ENCODE measurements at places on chromosomes 3 and 15. TPM values are rescaled to one million over a fixed set of nuclear protein-coding genes. Genes with fewer than 3 reads are reported as not detected.

- no peak for DNase-seq
Observed at GRCh38 chr3:186128158-186128557, 19.3 kb upstream of the ETV5 start.

The CHRNA7 gene
- 20.7 TPM for total RNA-seq

The PLSCR5 gene
- not detected for total RNA-seq

DNA sequence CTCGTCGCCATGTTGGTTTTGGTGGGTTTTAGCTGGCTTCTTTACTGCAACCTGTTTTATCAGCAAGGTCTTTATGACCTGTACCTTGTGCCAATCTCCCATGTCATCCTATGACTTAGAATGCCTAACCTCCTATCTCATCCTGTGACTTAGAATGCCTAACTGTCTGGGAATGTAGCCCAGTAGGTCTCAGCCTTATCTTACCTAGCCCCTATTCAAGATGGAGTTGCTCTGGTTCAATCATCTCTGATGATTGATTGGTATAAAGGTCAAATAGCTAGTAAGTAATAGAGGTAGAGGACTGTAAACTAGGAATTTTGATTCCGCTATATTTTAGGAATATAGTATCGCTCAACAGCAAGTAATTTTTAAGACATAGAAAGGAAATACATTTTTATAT lies 1.3 kb upstream of the ACKR2 start:
- DNase-seq: no peak

The GRIP2 gene
- total RNA-seq: 8.0 TPM

DNA sequence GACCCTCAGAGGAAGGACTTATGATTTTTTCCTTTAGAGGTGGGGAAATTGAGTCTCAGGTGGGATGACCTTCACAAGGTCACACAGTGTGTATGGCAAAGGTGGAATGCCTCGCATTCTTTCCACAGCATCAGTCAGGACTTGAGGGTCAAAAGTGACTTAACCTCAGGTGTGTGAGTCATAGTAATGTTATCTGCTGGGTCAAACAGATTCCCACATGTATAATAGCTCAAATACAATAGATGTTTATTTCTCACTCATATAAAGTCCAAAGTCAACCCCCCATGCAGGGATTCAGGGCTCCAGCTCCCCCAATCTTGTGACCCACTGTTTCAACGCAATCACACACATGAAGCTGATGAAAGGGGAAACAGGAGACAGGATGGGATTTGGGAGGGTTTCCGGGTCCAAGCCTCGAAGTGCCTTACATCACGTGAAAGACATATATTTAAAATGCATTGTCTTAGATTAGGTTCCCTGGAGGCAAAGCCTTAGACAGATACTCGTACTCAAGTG lies 34.0 kb upstream of the CCDC174 start:
- no peak for DNase-seq

DNA sequence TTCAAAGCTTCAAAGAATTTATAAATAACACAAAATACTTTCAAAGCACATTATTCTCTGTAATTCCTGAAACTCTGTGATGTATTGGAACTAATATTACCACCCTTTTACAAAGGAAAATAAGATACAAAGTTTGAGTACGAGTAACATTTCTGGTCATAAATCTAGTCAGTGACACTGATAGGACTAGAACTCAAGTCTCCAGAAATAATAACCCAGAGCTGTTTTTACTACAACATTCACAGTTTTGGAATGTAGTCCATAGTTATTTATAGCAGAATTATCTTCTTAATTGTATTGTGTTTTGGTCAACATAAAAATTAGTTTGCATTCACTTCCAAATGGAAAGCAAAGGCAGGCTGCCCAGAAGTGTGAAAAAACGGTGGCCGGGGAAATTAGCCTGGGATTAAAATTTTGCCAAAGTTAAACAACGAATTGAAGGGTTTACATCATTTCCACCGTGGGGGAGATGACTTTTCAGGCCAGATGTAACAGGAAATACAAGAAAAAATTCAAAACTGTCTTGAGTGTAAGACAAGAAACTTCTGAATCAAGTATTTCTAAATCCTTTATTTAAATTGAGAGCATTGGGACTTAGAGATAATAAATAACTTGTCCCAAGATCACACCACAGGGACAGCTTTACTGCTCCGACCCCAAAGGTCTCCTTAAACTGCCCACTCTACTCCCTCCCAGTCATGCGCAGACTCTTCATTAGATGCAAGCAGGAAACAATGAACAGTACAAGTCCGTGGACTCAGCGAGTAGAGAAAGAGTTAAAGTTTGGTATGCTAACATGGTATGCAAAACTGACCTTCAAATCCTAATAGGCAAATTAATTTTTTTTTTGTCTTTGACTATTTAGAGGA lies 74.3 kb upstream of the VGLL4 start:
- DNase-seq: no peak

DNA sequence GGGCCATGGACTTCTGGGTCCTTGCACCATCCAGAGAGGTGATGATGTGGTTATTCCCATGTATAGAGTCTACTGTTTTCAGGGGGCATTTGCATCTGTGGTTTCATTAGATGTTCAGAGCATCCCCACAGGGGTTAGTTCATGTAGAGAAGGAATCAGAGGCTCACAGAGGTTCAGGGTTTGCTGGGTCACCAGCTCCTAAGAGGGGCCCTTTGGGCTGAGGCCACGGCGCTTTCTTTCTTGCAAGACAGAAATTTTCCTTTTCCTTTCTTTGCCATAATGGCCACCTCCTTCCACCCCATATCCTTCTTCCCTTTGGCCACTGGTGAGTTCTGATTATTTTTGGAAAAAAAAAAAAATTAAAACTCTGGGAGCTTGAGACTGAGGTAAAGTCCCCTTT lies 62.3 kb downstream of the APBA2 start:
- DNase-seq: no peak

DNA sequence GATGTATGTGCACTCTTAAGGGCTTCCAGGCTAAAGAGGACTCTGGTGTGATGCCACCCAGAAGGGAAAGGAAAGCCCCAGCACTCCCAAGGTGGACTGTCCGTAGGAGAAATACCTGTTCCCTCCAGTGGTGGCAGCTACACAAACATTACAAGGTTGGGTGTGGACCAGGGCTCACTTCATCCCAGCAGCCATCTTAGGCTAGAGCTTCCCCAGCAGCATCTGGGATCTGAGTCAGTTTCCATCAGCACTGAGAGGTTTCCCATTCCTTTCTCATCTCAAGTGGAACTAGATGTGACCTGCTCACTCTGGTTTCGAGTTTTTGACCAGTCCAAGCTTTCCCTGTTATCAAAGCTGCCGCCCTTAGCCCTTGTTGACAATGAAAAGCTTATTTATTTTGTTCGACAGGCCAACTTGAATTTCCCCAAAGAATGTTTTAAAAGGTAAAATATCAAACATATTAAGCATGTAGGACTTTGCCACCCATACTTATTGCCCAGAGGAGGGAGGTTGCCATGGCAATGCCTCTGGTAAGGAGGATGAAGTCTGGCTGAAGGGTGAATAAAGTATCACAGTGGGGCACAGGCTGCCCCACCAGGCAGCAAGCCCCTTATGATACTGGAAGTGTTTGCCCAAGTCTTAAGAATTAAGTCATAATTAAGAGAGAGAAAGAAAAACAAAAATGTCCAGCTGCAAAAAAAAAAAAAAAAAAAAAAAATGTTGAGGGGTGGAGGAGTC lies 28.9 kb downstream of the CLDN18 start:
- no peak for DNase-seq

The CRABP1 gene
- not detected for total RNA-seq

The HTR3E gene
- total RNA-seq: not detected

The LRRC2 gene
- total RNA-seq: 1.7 TPM

GRCh38 chr3:170725285-170725731 lies 139.4 kb upstream of the SLC7A14 start:
- DNase-seq: no peak

The TUSC7 gene
- total RNA-seq: not detected

Measured in stomach (tissue), 19 donors.